Activated CD4-positive, alpha-beta memory T cell treated with anti-CD3 and anti-CD28 coated beads for 36 hours (primary cell): ENCODE measurements at places on chromosomes 2 and 18. TPM values are rescaled to one million over a fixed set of nuclear protein-coding genes. Genes with fewer than 3 reads are reported as not detected.

Gene WDSUB1
- 6.0 TPM for total RNA-seq

Gene GCG
- not detected for total RNA-seq

Gene CTNNA2
- total RNA-seq, result not detected

Gene PRKCE
- 12.5 TPM for total RNA-seq

Gene LYPD6
- not detected for total RNA-seq

Gene SPTBN1
- total RNA-seq, result 68.1 TPM

Gene UGT1A1
- total RNA-seq, result not detected

Gene SPAG16
- 10.4 TPM for total RNA-seq

Gene GGCX
- 25.2 TPM for total RNA-seq

Gene KRTCAP3
- 6.4 TPM for total RNA-seq

Gene TSPYL6
- total RNA-seq, result not detected

Gene DSG4
- not detected for total RNA-seq

Gene ALLC
- not detected for total RNA-seq

Gene KCMF1
- 94.1 TPM for total RNA-seq

Gene IGFBP5
- total RNA-seq, result not detected

Gene IL37
- not detected for total RNA-seq

Gene ST8SIA3
- total RNA-seq, result not detected

Gene UNC80
- not detected for total RNA-seq

Gene RBKS
- 9.7 TPM for total RNA-seq

Gene C2orf80
- total RNA-seq, result not detected

Gene SERPINB5
- not detected for total RNA-seq

Gene NYAP2
- not detected for total RNA-seq

Gene POTEJ
- total RNA-seq, result not detected

Gene UGT1A5
- total RNA-seq, result not detected

Gene IL1B
- total RNA-seq, result 0.44 TPM

Gene DIPK1C
- total RNA-seq, result not detected

Gene SLC4A3
- total RNA-seq, result not detected

Gene CNTNAP5
- total RNA-seq, result not detected

Gene SLC16A14
- total RNA-seq, result 1.2 TPM

Gene SSB
- total RNA-seq, result 120 TPM

Gene FBXO15
- total RNA-seq, result 0.75 TPM

Gene CNGA3
- total RNA-seq, result not detected

Gene FAP
- total RNA-seq, result not detected

Gene C2orf81
- 2.8 TPM for total RNA-seq

Gene ARHGAP28
- not detected for total RNA-seq

Gene GALNT5
- not detected for total RNA-seq

Gene FTCDNL1
- 2.9 TPM for total RNA-seq

Gene OSBPL1A
- 2.4 TPM for total RNA-seq
